Lower leg skin (tissue), 4 donors: ENCODE measurements at places on chromosomes 1 and 21. TPM values are rescaled to one million over a fixed set of nuclear protein-coding genes. Genes with fewer than 3 reads are reported as not detected.

The CDC42BPA gene
- total RNA-seq, result 26.9 TPM

The AIRE gene
- 0.21 TPM for total RNA-seq

The KRTAP19-1 gene
- 0.59 TPM for total RNA-seq

The ESPN gene
- total RNA-seq, result 27.5 TPM

The ADGRL2 gene
- 37.7 TPM for total RNA-seq

The LIX1L gene
- total RNA-seq, result 9.5 TPM

The LCE1C gene
- 2,401 TPM for total RNA-seq

The C1orf226 gene
- 3.7 TPM for total RNA-seq

GRCh38 chr1:115091572-115091971 is 2.3 kb upstream of the TSPAN2 start:
- DNase-seq, result no peak

GRCh38 chr1:190906206-190906725 is 428.6 kb upstream of the BRINP3 start:
- DNase-seq, result no peak

DNA sequence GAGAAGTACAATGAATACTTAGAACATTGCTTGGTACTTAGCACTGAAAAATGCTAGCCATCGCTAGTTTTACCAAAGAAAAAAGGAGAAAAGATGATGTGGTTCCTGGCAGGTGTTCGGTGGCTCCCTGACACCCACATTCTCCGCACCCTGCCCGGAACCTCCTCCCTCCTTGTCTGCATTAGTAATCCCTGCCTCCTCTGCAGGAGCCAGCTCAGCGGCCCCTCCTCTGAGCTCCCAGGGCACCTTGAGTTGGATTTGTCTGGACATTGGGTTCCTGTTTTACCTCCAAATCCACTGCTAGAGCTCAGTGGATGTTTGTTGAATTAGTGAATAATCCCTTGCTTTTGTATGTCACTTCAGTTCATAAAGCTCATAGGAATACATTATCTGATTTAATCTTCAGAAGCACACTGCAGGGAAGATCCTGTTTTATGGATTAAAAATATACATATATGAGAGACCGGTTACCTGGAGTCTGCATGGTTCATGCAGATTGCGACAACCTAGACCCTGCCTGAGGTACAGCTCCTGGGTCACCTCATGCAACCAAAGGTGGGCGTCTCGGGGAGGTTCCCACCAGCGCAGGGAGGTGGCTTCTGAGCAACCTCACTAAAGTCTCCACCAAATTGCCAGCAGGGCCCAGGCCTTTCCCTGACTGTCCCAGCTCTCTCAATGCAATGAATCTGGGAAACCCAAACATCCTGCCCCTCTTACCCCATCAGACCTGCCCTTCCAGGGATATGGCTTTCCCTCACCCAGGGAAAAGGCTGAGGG is 24.2 kb downstream of the PCAT6 start:
- DNase-seq, result no peak

- DNase-seq, result no peak
These were observed 12.6 kb upstream of the SERINC2 start for GRCh38 chr1:31400393-31400792.

- DNase-seq, result no peak
These were observed 2.2 kb upstream of the RUNX3 start for GRCh38 chr1:24932284-24932683.

- no peak for DNase-seq
These were observed 1.3 kb upstream of the GNB1 start for GRCh38 chr1:1892079-1892762.

DNA sequence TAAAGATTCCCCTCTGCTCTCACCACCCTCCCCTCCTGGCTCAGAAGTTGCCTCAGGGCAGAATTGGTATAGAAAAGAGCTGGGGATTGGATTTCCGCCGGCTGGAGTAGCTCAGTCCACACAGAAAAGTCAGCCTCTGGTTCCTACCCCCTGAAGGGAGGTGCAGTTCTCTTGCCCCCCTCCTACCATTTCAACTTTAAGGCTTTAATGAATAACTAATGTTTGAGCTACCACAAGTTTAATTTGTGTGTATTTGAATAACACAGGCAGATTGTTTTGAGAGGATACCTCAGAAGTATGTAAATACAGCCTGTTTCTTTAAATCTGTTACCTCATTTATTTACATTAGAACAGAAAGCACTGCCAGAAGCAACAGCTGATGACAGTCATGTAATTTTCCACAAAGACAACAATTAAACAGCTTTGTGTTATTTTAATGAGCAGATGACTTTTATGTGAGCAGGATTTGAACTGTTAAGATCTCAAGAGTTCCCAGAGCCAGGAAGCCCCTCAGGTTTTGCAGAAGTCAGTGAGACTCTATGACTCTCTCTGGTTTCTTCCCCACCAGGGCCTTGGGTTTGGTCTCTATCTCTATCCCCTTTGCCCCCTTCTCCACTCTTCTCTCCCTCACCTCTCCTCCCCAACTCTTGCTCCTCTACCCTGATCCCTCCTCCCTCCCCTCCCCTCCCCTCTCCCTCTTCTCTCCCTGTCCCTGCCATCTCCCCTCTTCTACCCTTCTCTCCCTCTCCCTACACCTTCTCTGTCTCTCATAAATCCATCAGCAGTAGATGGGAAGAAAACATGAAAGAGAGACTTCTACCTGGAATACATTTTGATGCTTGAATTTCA is 26.3 kb downstream of the DUSP10 start:
- no peak for DNase-seq

DNA sequence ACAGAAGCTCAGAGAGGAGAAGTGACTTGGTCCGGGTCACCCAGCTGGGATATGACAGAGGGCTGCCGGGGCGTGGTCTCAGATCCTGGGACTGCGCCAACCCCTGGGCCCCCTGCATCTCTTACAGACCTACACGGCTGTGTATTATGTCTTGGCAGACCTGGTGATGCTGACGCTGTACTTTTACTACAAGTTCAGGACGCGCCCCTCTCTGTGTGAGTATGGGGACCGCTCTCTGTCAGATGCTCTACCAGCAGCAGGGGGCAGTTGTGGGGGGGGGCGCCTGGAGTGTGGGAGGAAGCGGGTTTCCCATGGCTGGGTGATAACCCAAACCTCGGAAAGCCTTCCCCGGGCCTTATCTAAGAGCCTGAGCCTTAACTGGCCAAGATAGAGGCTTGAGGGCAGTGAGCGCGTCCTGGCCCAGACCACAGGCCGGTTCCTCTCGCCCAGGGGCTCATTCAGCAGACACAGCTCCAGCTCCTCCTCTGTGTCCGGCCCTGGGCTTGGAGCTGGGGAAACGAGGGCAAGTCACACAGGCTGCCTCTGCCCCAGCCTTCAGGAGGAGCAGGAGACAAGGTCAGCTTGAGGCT is 13.3 kb downstream of the SLC66A1 start:
- no peak for DNase-seq

DNA sequence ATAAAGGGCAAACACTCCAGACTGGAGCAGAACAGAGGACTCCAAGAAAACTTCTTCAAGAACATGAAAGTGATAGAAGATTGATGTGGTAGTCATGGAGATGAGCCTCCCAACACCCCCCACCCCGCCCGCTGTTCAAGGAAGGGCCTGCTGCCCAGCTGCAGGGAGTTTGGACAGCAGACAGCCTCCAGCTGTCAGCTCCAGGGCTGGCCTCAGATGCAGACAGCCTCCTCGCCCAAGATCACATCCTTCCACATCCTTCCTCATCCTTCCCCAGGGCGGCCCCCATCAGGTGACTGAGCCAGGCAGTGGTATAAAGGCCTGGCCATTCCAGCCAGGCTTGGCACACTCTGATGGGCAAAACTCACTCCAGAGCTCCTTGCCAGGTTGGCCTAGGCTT is 24.6 kb downstream of the HMGN2 start:
- DNase-seq, result no peak

DNA sequence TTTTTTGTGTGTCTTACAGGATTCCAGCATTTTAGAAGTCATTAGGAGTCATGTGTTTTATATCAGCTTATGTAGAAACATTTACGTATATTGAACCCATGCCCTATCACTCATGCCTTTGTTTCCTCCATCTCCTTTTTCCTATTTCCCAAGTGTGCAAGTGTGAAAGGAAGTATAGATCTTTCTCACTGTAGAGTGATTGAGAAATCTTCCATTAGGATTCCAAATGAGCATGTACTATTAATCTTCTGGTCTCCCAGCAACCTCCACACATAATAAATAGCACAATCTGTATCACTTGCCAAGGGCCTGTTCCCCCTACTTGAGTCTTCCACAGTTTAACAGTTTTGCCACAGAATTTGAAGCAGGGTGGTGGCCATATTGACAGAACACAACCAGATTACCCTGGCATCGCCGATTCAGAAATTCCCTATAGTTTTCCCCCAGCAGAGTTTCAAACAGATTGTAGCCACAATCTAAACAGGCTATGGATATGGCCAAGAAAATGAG is 1052.8 kb downstream of the TTLL7 start:
- no peak for DNase-seq

DNA sequence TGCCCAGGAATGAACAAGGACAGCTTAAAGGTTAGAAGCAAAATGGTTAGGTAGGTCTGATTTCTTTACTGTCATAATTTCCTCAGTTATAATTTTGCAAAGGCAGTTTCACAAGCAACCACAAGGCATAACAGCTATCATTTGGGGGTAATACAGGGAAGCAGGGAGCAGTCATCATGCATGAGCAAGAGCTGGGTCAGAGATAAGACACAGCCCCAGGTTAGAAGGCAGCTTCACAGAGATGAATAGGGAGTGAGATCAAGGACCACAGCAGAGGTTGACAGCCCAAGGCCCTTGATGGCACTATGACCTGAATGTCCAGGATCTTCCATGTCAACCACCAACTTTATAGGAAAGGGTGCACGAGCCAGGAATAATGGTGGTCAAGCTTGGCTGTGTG is 9.0 kb upstream of the CSRP1 start:
- DNase-seq, result no peak

DNA sequence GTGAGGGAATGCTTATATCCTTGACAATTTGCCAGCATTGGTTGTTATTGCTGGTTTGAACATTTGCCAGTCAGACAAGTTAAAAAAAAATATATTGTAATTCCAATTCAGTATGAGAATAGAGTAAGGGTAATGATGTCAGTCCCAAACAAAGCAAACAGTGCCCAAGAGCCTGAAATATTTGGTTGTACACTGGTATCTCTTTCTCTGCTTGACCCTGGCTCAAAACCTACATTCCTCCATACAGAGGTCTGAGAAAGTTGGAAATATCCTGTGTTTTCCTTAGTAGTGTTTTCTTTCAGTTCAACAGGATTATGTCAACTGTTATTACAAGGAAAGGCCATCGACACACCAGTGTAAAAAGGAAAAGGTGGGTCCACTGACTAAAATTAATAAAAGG is 145.6 kb downstream of the MRPL39 start:
- no peak for DNase-seq

- no peak for DNase-seq
These were observed 13.9 kb downstream of the BTBD19 start for GRCh38 chr1:44822131-44822701.

GRCh38 chr1:14238472-14239307 is 359.8 kb upstream of the KAZN start:
- peak; percentile 73 for DNase-seq

DNA sequence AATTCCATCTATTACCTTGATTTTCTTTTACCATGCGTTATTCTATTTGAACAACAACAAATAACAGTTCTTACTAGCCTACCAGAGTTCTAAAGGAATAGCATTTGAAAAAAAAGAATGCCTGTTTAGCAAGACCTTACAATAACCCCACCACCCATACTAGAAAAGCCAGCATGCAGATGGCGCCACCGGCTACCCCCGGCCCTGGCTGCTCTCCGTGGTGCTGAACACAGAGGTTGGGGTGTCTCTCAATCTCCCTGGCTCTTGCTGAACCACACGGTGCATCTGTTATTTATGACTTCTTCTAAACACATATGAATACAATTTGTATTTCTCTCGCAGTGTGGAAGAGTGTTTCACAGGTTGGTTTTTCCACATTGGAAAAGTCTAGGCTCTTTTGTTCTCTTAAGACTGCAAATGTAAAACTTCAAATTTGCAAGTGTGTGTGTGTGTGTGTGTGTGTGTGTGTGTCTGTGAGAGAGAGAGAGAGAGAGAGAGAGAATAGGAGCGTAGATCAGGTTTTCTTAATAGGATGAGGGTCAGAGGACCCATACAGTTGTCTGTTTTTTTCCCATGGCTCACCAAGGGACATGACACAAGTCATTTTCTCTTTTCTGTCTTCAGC is 13.6 kb downstream of the GRIK3 start:
- no peak for DNase-seq

DNA sequence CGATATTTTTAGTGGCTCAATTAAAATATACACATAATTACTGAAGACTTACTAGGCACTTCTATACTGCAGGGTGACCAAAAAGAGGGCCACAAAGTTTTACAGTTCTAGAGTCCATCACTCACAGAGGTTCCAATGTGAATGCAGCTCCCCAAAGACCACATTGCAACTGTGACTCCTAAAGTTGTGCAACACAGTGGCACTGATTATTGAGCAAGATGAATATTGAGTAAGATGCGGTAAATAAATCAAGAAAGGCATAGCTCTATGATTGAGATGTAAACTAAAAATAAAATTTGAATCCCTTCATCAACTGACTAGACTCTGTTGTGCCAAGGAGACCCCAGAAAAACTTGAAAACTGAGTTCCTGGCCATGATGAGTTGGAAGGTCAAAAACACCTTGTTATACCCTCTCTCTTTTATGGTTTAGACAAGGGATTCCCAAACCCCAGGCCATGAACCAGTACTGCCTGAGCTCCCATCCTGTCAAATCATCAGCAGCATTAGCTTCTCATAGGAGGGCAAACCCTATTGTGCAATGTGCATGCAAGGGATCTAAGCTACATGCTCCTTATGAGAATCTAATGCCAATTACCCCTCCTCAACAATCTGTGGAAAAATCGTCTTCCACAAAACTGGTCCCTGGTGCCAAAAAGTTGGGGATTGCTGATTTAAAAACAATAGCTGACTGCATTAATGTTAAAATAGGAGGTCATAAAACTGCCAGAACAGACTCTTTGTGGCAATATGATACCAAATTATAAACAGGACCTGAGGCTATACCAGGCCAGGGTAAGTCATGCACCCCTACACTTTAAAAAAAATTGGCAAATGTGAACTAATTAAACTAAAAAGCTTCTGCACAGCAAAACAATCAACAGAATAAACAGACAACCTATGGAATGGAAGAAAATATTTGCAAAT is 94.3 kb downstream of the ADGRL4 start:
- no peak for DNase-seq

DNA sequence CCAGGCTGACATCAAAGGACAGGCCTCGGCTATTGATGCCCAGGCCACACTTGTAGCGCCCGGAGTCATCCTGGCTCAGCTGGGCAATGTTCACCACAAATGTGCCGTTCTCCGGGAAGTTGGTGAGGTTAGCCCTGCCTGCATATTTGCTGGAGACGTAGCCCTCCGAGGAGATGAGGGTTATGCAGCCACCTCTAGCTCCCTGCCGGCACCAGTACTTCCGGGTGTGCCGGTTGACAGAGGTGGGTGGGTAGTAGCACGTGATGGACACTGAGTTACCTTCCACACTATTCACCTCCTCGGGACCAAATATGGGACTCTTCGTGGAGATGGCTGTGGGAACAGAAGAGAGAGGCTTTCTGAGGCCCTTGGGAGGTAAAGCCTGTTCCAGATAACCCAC is 7.1 kb downstream of the PIGR start:
- no peak for DNase-seq

- DNase-seq, result no peak
These were observed 46.1 kb downstream of the SLC44A3 start for GRCh38 chr1:94866164-94866807.

GRCh38 chr1:181789395-181789794 is 272.1 kb downstream of the ZNF648 start:
- DNase-seq, result no peak
